Activated CD8-positive, alpha-beta memory T cell treated with anti-CD3 and anti-CD28 coated beads, Interleukin-2, amount 10 ng/mL, durations not matched to agents 7 days and 5 days (primary cell): ENCODE measurements at places on chromosomes 13 and 19.

DNA sequence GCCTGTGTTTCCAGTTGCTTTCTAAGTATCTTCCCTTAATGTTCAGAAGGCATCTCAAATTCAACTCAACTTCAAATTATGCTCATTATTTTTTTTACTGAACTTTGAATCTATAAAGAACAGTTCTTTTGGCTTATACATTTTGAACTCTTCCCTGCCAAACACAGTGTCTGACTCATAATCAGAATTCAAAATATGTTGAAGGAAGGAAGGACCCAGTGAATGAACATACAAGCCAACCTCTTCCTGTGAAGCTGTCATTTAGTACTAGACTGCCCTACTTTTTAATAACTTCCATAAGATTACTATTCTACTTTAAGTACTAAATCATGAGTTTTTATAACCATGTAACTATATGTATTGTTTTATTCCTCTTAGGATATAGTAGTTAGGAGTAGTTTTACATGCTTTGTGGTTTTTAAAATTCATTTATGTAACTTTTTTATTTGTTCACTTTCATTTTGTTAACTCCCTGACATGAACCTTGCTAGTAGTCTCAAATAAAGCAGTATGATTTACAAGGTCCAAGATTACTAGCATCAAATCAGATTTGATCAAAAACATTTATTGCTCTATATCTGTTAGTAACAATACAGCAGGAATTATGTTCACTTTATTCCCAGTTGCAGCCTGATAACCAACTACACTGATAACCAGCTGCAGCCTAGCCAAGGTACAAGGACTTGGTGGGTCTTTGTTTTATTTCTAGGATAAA lies 6.4 kb downstream of the NUDT15 start:
- DNase-seq, result no peak

DNA sequence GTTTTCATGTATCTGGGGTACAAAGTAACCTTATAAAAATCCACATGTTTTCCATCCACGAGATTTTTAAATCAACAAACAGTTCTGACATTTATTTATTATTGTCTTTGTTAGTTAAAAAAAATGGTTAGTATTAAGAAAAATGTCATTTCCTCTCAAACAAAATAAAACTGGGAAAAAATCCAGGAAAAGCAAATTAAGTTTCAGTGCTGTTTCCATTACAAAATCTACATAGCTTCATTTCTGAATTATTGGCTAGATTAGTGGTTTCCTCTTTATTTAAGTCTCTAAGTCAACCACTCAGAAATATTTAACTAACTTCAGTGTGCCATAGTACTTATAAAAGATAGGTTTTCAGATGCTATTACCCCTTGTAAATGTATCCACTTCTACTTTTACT lies 49.1 kb downstream of the MZT1 start:
- no peak for DNase-seq

DNA sequence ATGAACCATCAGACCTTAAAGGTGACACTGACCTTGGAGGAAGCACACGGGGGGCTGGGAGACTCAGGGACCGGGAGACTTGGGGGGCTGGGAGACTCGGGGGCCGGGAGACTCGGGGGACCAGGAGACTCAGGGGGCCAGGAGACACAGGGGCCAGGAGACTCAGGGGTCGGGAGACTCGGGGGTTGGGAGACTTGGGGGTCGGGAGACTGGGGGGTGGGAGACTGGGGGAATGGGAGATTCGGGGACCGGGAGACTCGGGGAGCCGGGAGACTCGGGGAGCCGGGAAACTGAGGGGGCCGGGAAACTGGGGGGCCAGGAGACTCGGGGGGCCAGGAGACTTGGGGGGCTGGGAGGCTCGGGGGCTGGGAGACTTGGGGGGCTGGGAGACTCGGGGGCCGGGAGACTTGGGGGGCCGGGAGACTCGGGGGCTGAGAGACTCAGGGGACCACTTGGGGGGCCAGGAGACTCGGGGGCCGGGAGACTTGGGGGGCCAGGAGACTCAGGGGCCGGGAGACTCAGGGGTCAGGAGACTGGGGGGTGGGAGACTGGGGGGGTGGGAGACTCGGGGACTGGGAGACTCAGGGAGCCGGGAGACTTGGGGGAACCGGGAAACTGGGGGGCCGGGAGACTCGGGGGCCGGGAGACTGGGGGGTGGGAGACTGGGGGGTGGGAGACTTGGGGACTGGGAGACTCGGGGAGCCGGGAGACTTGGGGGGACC lies 62.9 kb downstream of the RASA3 start:
- DNase-seq, result no peak

- no peak for DNase-seq
Observed at GRCh38 chr13:79803989-79804388, 323.0 kb downstream of the NDFIP2 start.

DNA sequence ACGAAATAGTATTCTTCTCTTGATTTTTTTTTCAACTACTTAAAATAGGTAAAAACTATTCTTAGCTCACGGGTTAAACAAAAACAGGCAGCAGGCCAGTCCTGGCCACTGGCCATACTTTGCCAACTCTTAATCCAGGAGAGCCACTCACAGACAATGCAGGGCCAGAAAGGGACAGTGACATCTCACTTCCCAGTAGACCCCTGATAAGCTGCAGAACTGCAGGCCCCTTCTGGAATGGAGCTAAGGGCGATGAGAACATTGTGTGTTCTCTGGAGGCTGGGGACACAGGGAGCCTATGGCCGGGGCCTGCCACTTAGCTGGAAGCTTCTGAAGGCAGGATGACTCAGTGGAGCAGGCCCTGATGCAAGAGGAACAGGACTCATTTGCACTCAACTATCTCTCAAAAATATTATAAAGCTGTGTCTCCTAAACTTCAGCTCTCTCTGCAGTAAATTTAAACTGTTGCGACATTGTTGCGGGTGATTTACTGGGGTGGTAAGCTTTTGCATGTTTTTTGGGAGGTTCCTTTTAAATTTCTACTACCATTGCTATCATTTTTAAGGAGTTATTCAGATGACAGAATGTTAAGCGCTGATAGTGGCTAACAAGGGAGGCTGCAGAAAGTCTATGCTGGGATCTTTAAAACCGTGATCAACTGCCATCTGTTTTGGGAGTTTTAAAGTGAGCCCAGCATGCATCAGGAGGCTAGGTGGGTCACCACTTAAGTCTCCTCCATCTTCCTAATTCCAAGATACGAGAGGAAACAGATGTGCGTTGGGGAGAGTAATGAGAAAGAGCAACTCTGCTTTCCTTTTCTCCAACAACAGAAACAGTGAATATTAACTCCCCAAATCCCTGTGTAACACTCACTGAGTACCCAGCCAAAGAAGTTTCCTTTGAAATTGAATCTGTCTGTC lies 33.2 kb upstream of the KATNAL1 start:
- no peak for DNase-seq

DNA sequence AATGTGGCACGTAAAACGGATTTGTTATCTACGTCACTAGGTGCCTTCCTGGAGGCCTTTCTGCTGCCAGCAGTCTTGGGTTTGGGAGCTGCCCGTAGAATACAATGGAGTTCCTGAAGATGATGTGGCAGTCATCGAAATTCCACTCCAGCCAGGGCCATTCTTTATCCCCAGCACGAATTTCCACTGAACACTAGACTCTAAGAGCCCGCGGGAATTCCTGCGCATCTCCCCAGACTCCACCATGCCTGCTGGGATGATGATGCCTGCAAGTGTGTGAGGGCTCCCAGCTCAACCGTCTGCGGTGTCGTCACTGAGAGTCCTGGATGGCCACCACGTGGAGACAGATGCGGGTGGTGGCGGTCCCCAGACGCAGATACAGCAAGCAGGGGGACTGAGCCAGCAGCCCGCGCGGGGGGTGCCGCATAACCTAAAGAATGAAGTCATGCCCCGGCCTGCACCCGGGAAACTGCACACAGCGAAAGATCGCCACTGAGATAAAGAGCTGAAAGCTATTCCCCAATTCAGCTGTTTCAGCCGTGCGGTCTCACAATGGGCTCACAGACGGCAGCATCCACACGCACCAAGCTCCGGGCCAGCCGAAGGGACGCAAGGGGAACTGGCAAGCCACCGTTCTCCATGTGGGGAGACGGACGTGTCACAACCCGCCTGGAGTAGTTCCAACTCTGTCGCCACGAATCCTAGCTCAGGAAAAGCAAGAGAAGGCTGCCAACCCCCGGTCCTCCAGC lies 41.1 kb downstream of the COL4A1 start:
- peak; percentile 16 for DNase-seq

- no peak for DNase-seq
Observed at GRCh38 chr13:70622796-70623195, 514.5 kb upstream of the KLHL1 start.

DNA sequence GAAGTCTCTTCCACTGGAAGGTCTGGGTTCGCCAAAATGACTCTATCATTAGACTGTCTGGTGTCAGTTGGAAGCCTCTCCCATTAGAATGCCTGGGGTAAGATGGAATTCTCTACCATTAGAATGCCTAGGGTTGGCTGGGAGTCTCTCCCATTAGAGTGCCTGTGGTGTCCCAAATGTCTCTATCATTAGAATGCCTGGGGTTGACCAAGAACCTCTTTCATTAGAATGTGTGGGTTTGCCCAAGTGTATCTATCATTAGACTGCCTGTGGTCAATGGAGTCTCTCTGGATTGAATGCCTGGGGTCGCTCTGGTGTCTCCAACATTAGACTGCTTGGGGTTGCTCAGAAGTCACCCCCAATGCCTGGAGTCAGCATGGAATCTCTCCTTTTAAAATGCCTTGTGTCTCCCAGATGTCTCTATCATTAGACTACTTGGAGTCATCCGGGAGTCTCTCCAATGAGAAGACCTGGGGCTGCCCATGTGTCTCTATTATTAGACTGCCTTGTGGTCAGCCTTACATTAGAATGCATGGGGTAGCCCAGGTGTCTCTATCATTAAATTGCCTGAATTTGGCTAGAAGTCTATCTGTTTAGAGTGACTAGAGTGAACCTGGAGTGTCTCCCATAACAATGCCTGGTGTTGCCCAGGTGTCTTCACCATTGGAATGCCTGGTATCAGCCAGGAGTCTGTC lies 1518.4 kb downstream of the UQCRFS1 start:
- DNase-seq, result no peak

- no peak for DNase-seq
Observed at GRCh38 chr13:23618341-23618740, 48.1 kb downstream of the TNFRSF19 start.

GRCh38 chr13:66665991-66666390 lies 564.1 kb downstream of the PCDH9 start:
- no peak for DNase-seq

DNA sequence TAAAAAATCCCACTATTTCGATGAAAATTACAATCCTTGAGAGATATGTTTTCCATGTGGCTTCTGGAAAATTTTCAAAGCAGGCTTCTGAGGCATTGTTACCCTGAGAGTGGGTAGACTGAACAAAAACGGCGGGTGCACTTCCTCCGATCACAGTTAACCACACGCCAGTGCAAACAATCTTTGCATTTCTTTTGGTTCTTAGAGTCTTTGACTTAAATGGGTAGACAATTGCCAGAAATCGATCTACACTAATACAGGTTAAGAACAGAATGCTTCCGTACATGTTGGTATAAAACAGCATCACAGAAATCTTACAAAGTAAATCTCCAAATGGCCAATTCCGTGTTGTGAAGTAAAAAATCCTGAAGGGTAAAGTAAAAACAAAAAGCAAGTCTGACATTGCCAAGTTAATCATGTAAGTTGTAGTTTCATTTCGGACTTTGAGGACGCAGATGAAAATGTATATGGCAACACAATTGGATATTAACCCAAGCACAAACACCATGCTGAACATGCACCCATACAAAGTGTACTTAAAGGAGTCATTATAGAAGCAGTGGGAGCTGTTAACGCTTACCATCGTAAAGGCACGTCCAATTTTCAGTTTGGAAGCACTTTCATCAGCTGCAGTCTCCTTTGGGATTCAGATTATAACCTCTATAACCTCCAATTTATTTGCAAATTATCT lies 927 bp downstream of the LPAR6 start:
- peak; percentile 49 for DNase-seq

GRCh38 chr19:1060689-1061088 lies 6.3 kb upstream of the ARHGAP45 start:
- no peak for DNase-seq

- no peak for DNase-seq
Observed at GRCh38 chr19:2711172-2711874, 8.8 kb upstream of the GNG7 start.

DNA sequence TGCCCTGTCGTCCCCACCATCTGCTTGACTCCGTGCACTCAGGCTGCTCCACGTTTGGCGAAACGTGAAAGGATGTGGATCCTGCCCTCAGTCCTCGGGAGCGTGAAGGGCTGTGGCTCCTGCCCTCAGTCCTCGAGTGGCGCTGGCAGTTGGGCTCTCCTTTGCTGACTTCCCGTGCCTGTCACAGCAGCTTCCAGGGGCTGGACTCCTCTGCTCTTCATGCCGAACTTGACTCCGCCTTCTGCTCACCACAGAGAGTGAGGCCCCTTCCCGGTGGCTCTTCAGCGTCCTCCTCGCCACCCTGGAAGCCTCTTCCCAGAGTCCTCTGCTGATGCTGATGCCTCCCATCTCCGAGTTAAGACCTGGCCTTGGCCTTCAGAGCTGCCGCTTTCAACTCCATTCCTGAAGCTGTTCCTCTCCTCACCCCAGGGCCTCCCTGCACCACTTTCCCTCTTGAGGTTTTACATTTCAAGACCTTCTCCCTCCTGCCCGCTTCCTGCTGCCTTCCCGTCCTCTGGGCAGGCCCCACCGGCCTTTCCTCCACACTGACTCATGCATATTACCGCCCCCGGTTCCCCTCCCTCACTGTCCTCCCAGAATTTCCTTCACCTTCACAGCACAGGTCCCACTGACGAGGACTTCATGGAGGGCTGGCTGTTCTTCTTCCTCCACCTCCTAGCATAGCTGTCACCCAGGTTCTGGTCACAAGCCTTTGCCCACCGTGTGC lies 111.7 kb downstream of the SHISA2 start:
- no peak for DNase-seq

DNA sequence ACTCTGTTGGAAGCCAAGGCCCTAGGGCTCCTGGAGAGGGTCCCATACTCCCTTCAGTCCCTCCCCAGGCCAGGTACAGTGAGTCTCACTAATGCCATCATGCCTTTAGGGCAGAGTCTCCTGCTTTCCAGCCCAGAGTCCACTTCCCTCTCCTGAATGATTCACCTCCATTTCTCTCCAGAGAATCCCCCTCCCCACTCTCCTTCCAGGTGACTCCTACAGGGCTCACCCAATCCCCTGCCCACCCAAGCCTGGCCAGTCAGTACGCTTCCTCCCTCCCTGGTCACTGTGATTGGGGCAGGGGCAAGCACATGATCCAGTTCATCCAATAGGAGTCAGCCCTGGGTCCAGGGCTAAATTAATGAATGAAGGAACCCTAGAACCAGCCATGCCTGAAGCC lies 35.0 kb upstream of the PNMA8B start:
- DNase-seq, result no peak

- DNase-seq, result no peak
Observed at GRCh38 chr13:23922005-23922932, 25.0 kb upstream of the C1QTNF9B start.

DNA sequence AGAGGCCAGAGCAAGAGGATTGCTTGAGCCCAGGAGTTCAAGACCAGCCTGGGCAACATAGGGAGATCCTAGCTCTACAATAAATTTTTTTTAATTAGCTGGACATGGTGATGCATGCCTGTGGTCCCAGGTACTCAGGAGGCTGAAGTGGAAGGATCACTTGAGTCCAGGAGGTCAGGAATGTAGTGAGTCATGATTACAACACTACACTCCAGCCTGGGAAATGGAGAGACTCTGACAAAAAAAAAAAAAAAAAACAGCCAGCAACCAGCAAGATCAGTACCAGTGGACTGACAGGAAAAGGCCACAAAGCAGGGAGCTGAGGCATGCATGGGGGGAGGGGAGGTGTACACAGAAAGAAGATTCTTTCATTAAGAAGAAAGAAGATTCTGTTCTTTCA lies 52.7 kb upstream of the RFXAP start:
- DNase-seq, result no peak
